Bronchial epithelial cell (primary cell): ENCODE measurements at places on chromosomes 13 and 19. TPM values are rescaled to one million over a fixed set of nuclear protein-coding genes. Genes with fewer than 3 reads are reported as not detected.

Gene EDDM13
- total RNA-seq: not detected in 2 replicates

Gene MEIOSIN
- total RNA-seq: not detected in 2 replicates

Gene MBD3L2
- not detected in 2 replicates for total RNA-seq

Gene AMER2
- total RNA-seq: not detected in 2 replicates

- no peak for DNase-seq
Measured at GRCh38 chr19:18501351-18501750, 20.5 kb downstream of the ELL start.

GRCh38 chr13:31764556-31764955 is 25.2 kb downstream of the RXFP2 start:
- DNase-seq: no peak

DNA sequence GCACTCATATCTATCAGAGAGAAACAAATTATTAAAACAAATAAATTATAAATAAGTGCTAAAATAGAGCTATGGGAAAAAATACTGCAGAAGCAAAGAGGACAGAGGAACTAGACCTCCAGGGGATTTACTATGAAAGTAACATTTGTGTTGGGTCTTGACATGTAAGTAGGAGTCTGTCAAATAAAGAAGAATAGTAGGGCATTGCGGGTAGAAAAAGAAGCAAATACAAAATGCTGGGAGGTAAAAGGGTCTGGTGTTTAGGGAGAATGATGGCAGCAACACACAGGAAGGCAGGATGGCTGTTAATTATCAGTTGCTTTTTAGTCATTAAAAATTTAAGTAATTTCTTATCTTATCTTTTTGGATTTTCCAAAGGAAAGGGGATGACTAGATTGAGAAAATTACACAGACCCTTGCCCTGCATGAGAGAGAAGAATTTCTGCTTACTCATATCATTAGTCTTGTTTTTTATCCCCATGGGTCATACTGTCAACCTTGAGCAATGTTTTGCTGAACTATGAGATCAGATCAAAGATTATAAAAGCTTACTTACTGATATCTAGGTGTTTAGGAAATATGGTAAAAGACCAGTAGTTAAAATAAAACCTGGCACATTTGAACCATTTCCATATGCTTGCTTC is 472.7 kb downstream of the DIAPH3 start:
- no peak for DNase-seq

DNA sequence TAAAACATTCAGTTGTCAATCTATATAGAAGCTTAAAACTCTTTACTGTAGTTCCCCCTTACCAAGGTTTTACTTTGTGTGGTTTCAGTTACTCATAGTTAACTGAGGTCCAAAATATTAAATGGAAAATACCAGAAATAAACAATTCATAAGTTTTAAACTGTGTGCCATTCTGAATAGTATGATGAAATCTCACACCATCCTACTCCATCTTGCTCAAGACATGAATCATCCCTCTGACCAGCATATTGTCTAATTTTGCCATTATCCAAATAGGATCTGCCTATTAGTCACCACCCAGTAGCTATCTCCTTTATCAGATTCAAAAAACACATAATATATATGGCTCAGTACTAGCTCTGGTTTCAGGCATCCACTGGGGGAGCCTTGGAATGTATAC is 22.4 kb downstream of the ZNF571 start:
- peak; percentile 78 for DNase-seq

DNA sequence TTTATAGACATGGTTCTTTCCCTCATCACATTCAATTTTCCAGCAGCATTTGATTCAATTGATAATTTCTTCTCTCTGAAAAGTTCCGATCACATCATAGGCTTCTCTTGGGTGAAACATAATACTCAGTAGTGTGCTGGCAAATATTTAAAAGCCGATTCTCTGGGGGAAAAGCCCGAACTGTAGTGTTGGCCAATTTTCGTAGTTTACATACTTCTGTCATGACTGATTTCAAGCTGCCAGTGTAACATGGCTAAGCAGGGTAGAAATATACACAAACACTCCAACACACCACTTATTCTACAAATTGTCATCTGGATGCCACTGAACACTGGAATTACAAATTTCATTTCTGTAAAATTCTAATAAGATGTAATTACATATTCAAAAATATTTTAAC is 56.1 kb upstream of the FREM2 start:
- peak; percentile 69 for DNase-seq

DNA sequence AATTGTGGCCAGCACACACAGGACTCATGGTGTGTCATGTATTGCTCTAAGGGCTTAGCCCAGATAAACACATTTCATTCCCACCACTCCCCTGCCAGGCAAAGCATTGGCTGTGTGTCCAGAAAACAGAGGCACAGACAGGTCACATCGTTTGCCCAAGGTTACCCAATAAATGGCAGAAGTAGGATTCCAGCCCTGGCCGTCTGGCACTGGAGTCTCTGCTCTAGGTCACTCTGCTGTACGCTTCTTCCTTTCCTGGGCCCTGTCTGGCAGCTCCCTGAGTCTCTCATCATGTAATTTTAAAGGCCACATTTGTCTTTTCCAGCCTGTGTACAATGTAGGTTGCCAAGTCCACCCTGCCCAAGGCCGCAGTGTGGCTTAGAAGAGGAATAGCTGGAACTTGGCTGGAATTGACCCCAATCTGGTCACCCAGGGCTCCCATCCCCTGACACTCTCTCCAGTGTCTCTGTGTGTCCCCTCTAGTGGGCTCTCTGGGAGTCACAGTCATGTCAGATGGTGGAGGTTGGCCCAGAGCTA is 264.5 kb upstream of the TSHZ3 start:
- DNase-seq: no peak

- no peak for DNase-seq
Measured at GRCh38 chr19:48480558-48481500, 11.7 kb downstream of the CYTH2 start.
